A549 treated with GW870086 at 1 μM for 4 hours (cell line): ENCODE measurements at places on chromosomes 1 and 21. TPM values are rescaled to one million over a fixed set of nuclear protein-coding genes. Genes with fewer than 3 reads are reported as not detected.

Gene C1QC
- total RNA-seq = not detected in 5 replicates

Gene C4BPA
- 0.46 to 0.77 TPM (median 0.54 TPM) in 5 replicates for total RNA-seq

Gene RAB42
- 2.7 to 4.0 TPM (median 3.2 TPM) in 5 replicates for total RNA-seq

Gene ADORA3
- total RNA-seq = not detected in 5 replicates

Gene PFDN2
- 103 to 127 TPM (median 108 TPM) in 5 replicates for total RNA-seq

Gene SDC3
- total RNA-seq = 7.9 to 9.7 TPM (median 8.3 TPM) in 5 replicates

Gene DENND4B
- total RNA-seq = 25.8 to 35.7 TPM (median 32.4 TPM) in 5 replicates

Gene SLC6A9
- 12.2 to 17.9 TPM (median 15.7 TPM) in 5 replicates for total RNA-seq

Gene TRABD2B
- total RNA-seq = 1.1 to 2.1 TPM (median 1.7 TPM) in 5 replicates

Gene IL22RA1
- total RNA-seq = 8.0 to 9.6 TPM (median 8.4 TPM) in 5 replicates

Gene KLF17
- total RNA-seq = 0.57 to 0.67 TPM (median 0.63 TPM) in 5 replicates

Gene PRDM2
- total RNA-seq = 5.7 to 9.3 TPM (median 9.1 TPM) in 5 replicates

Gene MCOLN2
- 1.2 to 2.9 TPM (median 2.1 TPM) in 5 replicates for total RNA-seq

Gene S100A1
- total RNA-seq = 0.62 to 0.80 TPM (median 0.73 TPM) in 4 of 5 replicates, not detected in the other

Gene LYPD8
- total RNA-seq = 0.10 to 0.12 TPM (median 0.12 TPM) in 4 of 5 replicates, not detected in the other

Gene F13B
- total RNA-seq = 0.06 to 0.09 TPM (median 0.08 TPM) in 3 of 5 replicates, not detected in the others

Gene ANGPTL7
- total RNA-seq = not detected in 5 replicates

Gene RPL11
- total RNA-seq = 1,221 to 1,520 TPM (median 1,394 TPM) in 5 replicates

Gene KRTAP20-4
- total RNA-seq = not detected in 5 replicates

Gene LIN9
- 5.7 to 7.8 TPM (median 7.4 TPM) in 5 replicates for total RNA-seq

Gene OR2T35
- not detected in 5 replicates for total RNA-seq

Gene LRRC53
- total RNA-seq = not detected in 5 replicates

Gene ZBTB21
- 4.1 to 6.1 TPM (median 5.2 TPM) in 5 replicates for total RNA-seq

Gene PDZK1IP1
- 6.2 to 9.4 TPM (median 8.5 TPM) in 5 replicates for total RNA-seq

Gene PLA2G4A
- total RNA-seq = 7.4 to 11.1 TPM (median 9.7 TPM) in 5 replicates

Gene LCE3D
- 1.6 to 2.7 TPM (median 2.4 TPM) in 5 replicates for total RNA-seq

Gene CDK18
- 0.73 to 1.3 TPM (median 1.1 TPM) in 5 replicates for total RNA-seq

Gene PTGS2
- 4.1 to 7.3 TPM (median 5.7 TPM) in 5 replicates for total RNA-seq

Gene HPCAL4
- 0.30 to 0.36 TPM (median 0.34 TPM) in 5 replicates for total RNA-seq

Gene SLC37A1
- total RNA-seq = 2.7 to 5.0 TPM (median 3.1 TPM) in 5 replicates

Gene SLX9
- total RNA-seq = 41.8 to 62.3 TPM (median 55.7 TPM) in 5 replicates

Gene CELSR2
- 3.5 to 5.1 TPM (median 4.8 TPM) in 5 replicates for total RNA-seq

Gene OXCT2
- total RNA-seq = 0.49 to 0.97 TPM (median 0.63 TPM) in 5 replicates

Gene COL8A2
- 0.07 to 0.19 TPM (median 0.10 TPM) in 5 replicates for total RNA-seq

Gene ATP1A4
- total RNA-seq = not detected in 5 replicates

Gene PRRX1
- 0.02 to 0.03 TPM in 2 of 5 replicates, not detected in the others for total RNA-seq

Gene AMY2A
- not detected in 5 replicates for total RNA-seq

Gene BCAN
- total RNA-seq = 0.16 to 0.21 TPM in 2 of 5 replicates, not detected in the others
